ENCODE measurements at places on chromosomes 1 and 21.
A peak's percentile ranks its signal among the peaks of the same experiment; 100 is the strongest.

- no peak for DNase-seq
These were observed 14.0 kb downstream of the OVAAL start for GRCh38 chr1:180572760-180573159.

- no peak for DNase-seq
These were observed 14.4 kb upstream of the ID3 start for GRCh38 chr1:23573574-23574182.

GRCh38 chr1:7390604-7391000, 380.5 kb upstream of the VAMP3 start:
- DNase-seq = no peak

DNA sequence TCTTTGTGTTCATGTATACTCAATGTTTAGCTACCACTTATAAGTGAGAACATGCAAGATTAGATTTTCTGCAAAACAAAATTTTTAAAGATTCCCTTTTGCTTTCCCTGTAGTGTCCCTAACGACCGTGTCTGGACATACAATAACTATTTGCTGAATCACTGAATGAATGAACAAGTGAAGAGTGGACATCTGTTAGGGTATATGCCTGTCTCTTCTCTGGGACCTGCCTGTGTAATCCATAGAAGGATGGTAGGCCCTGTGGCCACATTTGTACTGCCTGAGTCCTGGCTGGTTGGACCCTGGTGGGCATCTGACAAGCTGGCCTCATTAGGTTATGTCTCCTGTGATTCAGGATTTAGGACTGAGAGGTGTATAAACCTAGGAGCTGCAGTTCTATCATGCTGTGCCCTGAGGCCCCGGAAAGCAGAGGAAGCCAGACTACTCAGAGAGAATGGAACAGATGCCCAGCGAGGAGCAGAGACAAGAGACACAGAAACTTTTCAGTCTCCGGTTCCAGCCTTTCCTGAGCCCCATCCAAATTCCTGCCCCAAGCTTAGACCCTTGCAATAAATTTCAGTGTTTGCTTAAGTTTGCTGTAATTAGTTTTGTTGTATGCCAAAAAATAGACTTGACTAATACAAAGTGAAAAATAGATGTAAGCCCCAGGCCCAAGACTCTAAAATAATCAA, 7.5 kb upstream of the NCF2 start:
- DNase-seq = no peak

DNA sequence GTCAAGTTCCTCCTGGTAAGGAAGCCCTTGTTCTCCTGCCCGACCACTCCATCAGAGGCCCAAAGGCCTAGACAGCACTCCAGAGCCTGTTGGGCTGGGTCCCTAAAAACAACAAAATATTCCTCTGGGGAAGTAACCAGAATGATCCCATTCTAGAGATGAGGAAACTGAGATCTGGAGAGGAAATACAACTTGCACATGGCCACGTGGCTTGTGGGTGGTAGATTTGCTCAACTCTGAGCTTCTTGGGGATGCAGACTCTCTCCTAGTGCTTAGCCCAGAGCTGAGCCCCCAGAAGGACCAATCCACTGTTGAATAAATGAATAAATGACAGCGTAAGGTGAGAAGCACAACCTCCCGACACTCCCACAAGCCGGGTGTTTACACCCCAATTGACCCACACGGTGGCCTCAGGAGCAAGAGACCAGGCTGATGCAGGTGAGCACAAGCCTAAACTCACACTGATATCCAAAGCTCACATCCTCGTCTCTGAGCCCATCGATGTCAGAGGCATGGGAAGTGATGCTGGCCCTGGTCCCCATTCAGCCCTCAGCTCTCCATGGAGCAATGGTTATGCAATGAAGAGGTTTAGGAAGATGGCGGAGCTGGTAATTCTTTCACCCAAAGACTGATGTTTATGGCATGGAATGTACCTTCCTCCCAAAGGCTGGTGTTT, 172.5 kb upstream of the EDN2 start:
- DNase-seq = no peak

DNA sequence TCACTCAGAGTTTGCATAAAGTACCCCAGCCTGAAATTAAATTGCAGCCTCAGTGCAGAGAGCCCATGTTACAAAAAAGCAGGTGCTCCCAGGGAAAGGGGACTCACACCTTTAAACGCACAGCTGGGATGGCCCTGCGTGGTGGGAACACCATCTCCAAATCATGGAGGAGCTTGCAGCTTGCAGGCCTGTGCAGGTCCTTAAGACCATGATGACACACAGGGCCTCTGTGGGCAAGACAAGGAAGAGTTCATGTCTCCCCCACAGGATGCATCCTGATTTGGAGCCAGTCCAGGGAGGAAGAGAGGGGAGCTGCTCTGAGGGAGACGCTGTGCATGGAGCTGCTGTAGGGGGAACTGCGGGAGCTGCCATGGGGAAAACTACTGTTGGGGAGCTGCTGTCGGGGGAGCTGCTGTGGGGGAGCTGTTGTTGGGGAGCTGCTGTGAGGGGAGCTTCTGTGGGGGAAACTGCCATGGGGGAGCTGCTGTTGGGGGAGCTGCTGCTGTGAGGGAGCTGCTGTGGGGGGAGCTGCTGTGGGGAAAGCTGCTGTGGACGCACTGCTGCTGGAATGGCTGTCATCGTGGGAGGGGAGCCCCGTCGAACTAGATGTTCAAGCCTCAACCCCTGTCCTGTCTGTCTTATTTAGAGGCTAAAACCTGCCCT, 113.9 kb downstream of the MATN1 start:
- DNase-seq = no peak

GRCh38 chr1:60589916-60590315, 492.4 kb upstream of the NFIA start:
- DNase-seq = no peak

DNA sequence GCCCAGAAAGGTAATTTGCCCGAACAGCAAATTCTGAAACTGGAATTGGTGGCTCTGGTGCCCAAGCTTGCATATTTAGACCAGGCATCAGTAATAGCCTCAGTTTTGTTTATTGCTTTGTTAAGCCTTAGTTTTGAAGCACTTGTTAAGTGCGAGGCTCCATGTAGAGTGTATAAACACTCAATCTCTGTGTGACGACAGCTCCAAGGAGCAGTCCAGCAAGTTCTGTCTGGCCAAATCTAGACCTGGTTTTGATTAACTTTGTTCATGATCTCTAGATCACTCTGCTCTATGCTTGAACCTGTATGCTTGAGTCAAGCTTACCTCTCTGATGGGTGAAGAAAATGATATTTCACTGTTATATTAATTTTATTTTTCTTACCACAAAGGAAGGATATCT, 37.4 kb downstream of the DOP1B start:
- DNase-seq = no peak

- no peak for DNase-seq
These were observed 621.9 kb downstream of the NPHP4 start for GRCh38 chr1:5370311-5370710.

- DNase-seq = no peak
These were observed 74.3 kb downstream of the CEP350 start for GRCh38 chr1:180028864-180029263.

GRCh38 chr1:40081871-40082270, 15.2 kb downstream of the PPT1 start:
- DNase-seq = no peak

GRCh38 chr1:180229483-180230415, at the start of gene LHX4:
TSS of gene LHX4 (plus strand) at chr1:180230264. CDS start at chr1:180230530, 266 bp downstream.
- no peak for DNase-seq

GRCh38 chr21:39666681-39667315, 54.1 kb downstream of the B3GALT5 start:
- no peak for DNase-seq

DNA sequence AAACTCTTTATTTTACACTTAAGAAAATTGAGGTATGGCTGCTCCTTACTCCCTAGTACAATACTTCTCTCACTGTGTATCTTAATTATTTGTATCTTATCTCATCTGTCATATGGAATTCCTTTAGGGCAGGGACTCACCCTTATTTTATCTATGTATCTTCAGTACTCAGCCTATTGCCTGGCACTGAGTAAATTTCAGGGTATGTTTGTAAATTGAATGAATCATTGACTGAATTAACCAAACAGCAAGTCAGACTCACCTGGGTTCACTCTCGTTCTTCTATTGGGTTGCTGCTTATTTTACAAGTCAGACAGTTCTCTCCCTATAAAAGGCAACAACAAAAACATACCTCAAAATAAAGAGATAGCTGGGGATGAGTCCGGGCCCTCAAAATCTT, 63.8 kb downstream of the LAMC1 start:
- no peak for DNase-seq

DNA sequence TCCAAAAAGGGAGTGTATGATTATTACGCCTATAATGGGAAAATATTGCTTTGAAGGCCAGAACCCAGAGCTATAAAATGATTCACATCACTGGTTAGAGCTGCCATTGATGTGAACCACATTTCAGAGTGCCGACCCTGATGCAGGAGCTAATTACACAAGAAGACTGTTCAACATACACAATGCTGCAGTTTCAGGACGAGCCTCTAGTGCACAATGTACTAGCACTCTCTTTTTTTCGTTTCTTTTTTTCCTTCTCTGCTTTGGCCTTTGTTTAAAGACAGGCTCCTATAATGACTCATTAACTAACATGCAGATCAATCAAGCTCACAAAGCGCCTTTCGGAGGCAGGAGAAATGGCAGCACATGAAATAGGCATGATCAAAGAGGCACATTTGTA, 66.0 kb upstream of the HMGB4 start:
- DNase-seq = no peak

GRCh38 chr21:46113497-46114176, 15.7 kb downstream of the COL6A2 start:
- DNase-seq = no peak

DNA sequence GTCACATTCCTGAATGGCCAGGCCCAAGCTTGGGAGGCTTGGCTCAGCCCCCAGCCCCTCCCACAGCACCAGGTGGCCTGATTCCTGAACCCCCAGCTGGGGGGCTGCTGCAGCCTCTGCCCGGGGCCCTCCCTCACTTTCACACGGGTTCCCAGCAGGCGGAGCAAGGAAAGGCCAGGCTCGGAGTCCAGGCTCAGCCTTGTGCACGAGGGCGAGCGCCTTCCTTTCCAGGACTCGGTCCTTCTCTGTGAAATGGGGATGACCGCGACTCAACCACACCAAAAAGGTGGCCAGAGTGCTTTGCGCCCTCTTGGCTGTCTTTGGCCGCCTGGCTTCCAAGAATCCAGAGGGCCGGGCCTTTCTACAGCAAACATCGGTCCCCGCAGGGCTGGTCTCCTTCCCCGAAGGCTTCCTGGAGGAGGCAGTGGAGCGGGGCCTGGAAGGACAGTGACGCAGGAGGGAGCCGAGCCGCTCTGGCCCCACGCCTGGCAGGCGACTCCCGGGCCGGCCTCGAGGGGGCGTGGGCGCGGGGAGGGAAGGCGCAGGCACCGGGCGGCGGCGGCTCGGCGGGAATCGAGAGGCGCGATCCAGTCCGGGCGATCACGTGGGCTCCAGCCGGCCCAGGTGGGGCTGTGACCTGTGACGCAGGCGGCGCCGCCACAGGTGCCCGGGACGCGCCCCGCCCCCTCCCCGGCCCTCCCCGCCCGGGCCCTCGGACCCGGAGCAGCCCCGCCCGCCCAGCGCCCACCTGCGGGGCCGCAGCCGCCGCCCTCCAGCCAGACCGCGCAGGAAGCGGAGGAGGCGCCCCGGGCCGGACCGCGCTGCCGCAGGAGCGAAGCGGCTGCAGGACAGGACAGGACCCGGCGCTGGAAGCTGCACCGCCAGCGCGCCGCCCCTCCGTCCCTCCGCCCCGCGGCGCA, at the start of gene ARHGEF16:
ARHGEF16 (plus strand) TSS at position 775 of the 920 bp plus-strand sequence. CDS start 8,420 bp downstream, outside the sequence.
- DNase-seq = no peak

DNA sequence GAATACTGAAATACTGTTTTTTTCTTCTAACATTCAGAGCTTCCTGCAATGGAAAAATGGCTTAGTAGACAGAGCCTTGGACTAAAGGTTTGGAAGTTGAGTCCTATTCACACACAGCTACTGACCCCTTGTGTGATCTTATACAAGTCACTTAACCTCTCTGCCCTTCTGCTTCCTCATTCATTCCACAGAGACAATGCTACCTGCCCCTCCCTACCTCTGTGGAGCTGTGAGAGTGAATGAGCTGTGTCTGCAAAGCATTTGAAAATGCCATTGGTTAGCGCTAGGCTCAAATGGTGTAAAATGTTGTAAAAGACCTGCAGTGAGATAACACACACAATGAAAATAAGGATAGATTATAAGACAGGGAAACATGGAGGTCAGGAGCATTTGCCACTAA, 214.4 kb downstream of the BARHL2 start:
- no peak for DNase-seq

DNA sequence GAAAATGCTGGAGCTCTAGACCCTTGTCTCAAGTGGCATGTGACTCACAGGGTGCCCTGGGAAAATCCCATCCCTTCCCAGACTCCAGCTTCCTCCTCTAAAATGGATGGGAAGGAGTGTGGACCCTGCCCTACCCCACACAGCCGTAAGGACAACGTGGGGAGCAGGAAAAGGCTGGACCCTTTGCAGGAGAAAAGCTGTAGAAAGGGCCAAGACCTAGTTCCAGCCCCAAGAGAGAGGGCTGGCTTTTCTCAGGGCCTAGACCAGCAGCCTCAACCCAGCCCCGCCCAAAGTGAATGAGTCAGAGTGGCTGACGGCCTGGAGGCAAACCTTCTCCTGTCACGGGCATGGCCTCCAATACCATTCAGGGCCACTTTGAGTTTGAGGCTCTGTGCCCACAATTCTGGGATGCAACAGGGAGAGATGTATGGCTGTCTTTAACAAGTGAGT, 1.1 kb downstream of the LAMB3 start:
- peak; percentile 24 for DNase-seq

- DNase-seq = no peak
These were observed 30.5 kb downstream of the CLSTN1 start for GRCh38 chr1:9793291-9793690.

DNA sequence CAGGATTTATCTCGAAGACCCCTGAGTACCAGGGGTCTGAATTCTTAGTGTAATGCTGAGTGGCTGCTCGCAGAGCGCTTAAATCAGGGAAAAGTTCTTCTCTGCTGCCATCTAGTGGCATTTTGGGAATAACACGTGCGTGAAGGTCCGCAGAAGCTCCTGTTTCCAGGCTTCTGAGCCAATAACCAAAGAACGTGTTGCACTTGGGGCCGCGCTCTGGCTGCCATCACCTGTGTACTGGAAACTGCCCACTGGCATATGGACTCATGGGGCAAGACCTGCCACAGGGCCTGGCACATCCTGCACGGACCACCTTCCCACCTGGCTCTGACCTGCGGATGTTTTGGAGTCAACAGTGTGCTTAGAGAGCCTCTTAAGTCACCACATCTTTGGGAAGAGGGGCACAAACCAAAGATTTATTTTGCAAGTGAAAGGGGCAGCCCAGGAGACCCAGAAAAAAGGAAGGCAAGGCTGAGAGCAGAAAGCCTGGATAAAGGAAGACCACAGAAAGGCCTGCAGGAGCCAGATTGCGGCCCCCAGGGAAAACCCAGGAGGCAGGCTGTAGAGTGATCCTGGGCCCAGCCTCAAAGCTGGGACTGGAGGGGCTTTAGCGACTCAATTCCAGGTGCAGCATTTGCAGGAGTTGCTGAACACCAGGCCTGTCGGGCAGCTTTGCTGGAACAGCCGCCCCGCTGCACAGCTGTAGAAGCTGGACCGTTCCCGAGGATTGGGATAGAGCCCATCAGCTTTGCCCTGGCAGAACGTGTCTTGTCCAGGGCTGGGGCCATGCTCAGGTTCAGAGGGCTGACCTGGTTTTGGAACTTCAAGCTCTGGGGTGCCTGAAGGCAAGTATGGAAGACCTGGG, 13.0 kb downstream of the CHIT1 start:
- peak; percentile 23 for DNase-seq
